ENCODE measurements at places on chromosomes 1 and 21. TPM values are rescaled to one million over a fixed set of nuclear protein-coding genes. Genes with fewer than 3 reads are reported as not detected.

DNA sequence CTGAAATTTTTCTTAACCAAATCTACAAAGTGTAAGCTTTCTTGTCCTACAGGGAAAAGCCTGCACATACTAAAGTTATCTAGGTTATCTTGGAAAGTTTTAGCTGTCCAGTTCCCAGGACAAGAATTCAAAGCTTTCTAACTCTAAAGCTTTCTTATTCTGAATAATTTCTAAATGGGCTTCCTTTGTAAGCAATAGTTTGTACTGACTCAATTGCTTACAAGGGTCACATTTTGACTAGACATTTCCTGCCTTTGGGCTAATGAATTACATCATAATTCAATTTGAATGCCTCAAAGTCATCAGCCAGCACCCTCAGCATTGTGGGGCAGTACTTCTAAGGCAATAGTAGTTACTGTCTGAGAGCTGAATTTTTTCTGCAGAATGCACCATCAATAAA, 223.0 kb downstream of the LTN1 start:
- peaks cover 15% of the 10 kb centered on the region for H3K4me1 ChIP-seq
- H3K36me3 ChIP-seq, result no peaks in the 10 kb centered on the region
- no peak for DNase-seq
- H3K4me3 ChIP-seq, result no peak overlapping the region
- no peaks in the 10 kb centered on the region for H3K27me3 ChIP-seq

The TEX38 gene
- total RNA-seq, result not detected

- no peak overlapping the region for H3K27ac ChIP-seq
- no peaks in the 10 kb centered on the region for H3K27me3 ChIP-seq
- H3K36me3 ChIP-seq, result peaks cover 58% of the 10 kb centered on the region
- no peak overlapping the region for H3K4me3 ChIP-seq
- DNase-seq, result no peak
Observed at GRCh38 chr1:21837476-21837875, 25.4 kb downstream of the LDLRAD2 start.

DNA sequence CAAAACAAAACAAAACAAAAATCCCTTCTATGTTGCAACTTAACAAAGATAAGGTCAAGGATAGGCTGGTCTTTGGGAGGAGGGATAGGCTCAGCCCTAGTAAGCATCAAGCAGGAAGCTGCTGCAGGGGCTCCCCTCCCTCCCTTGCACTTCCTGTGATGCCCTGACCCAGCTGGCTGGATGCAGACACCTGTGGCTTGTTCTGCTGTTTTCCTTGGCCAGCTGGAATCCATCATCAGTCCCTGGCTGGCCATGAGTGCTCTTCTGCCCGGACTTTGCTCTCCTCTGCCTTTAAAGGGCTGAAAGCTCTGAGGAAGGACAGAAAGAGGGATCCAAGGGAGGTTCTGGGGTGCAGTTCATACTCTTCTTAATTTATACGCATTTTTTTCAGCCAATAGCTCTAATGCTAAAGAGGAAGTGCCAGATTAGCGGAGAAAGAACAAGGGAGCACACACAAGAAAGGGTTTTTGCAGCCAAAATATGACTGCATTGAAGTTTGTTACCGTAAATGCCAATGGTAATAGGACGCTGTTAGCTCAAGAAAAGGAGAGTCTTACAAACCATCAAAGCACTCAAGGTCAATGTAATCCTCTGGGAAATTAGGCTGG, 19.9 kb upstream of the UBE2U start:
- no peaks in the 10 kb centered on the region for H3K4me1 ChIP-seq
- H3K27me3 ChIP-seq, result no peaks in the 10 kb centered on the region
- no peak overlapping the region for H3K4me3 ChIP-seq
- DNase-seq, result no peak
- no peak overlapping the region for H3K27ac ChIP-seq

GRCh38 chr1:209103092-209103491, 480.4 kb upstream of the CAMK1G start:
- no peak overlapping the region for H3K4me3 ChIP-seq
- H3K27me3 ChIP-seq, result peaks cover 2% of the 10 kb centered on the region
- no peaks in the 10 kb centered on the region for H3K4me1 ChIP-seq
- no peak overlapping the region for H3K27ac ChIP-seq
- H3K36me3 ChIP-seq, result no peaks in the 10 kb centered on the region

The CCDC185 gene
- not detected for total RNA-seq

The KRTCAP2 gene
- 125 TPM for total RNA-seq

DNA sequence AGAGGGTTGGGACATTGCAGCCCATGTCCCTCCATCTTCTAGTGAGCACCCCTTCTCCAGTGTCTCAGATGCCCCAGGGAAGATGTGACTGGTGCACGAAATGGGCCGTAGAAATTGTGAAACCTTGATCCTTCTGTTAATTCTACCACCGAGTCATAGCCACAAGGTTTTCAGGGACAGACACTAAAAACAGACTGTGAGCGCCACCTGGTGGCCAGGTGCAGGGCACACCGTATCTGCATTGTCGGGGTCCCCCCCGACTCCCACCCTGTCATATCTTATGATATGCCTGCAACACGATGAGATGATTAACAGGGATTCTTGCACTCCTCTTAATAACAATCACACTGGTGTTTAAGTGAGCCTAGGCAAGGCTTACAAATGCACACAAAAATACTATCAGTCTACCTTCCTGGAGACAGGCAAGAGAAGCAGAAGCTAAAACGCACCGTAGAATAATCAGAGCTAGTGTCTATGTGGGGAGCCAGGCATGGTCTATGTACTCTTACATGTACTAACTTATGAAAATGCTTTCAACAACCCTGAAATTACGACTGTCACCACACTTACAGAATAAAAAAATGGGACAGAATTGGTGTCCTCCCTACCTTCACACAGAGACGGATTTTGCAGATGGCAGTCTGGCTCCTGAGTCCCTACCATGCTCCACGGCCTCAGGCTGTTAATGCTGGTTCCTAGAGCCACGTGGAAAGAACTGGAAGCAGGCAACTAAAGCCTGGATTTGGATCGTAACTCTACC, 57.9 kb downstream of the FHAD1 start:
- H3K27me3 ChIP-seq, result no peaks in the 10 kb centered on the region
- no peaks in the 10 kb centered on the region for H3K36me3 ChIP-seq
- H3K4me1 ChIP-seq, result no peaks in the 10 kb centered on the region
- no peak overlapping the region for H3K4me3 ChIP-seq

DNA sequence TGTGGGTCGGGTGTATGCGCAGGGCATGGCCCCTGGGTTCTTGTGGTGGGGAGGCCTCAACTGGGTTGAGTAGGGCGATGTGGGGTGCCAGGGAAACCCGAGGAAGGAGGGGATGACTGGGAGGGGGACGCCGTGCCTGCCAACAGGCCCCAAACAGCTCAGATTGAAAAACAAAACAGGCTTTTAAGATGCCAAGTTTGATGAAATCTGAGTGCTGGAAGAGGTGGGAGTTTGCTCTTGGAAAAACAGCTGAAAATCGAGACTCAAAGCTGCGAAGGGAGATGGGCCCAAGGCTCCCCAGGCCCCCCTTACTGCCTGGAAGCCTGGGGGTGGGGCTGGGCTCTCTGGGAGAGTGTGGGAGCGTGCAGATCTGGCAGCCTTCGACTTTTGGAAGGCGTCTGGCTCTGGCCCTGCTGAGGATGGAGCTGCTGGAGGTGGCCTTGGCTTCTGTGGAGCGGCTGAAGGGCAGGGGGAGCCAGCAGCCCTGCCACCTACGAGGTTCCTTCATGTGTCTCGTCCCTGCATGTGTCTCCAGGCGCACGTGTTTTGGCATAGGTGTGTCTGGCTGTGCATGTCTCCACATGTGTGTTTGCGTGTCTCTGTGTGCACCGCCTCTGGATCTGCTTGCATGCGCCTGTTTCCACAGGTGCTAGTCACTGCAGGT, 33.3 kb downstream of the PTPRF start:
- H3K27me3 ChIP-seq, result no peaks in the 10 kb centered on the region
- no peak overlapping the region for H3K4me3 ChIP-seq
- peak; percentile 36 for DNase-seq
- H3K4me1 ChIP-seq, result peaks cover 7% of the 10 kb centered on the region
- H3K36me3 ChIP-seq, result no peaks in the 10 kb centered on the region

DNA sequence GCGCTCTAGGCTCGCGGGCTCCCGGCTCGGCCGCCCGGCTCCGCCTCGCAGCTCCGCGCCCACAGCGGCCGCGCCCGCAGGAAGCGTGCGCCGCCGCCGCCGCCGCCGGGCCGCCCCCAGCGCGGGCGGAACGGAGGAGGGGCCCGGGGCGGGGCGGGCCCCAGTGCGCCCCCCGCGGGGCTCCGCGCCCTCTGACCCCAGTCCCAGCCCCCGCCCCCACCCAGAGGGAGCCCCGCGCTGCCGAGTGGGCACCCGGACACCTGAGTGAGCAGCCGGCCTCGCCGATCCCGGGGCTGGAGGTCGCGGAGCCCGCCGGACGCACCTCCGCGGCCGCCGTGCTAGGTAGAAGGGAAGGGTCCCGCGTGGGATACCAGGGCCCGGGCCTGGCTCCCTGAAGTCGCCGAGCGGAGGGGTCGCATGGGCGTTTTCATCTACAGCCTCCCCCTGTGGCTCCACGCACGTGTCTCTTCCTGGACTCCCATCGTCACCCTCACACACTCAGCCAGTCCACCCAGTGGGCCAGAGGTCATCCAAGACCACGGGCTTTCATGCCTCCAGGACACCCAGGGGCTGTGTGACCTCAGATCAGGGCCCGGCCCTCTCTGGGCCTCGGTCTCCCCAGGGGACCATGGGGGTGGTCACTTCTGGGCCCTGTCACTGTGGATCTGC, at the start of gene SDC3:
Gene SDC3 (minus strand): TSS at position 63 of the 669 bp plus-strand sequence. CDS start 172 bp downstream, outside the sequence.
- peak within 1 kb of the TSS; percentile 69 for H3K4me3 ChIP-seq
- no peaks in the 10 kb centered on the region for H3K27me3 ChIP-seq
- H3K4me1 ChIP-seq, result peaks cover 9% of the 10 kb centered on the region
- H3K36me3 ChIP-seq, result no peaks in the 10 kb centered on the region
- no peak within 1 kb of the TSS for H3K27ac ChIP-seq

The TFF3 gene
- not detected for total RNA-seq

GRCh38 chr1:156439777-156440183, 60.8 kb downstream of the MEF2D start:
- no peak overlapping the region for H3K4me3 ChIP-seq
- H3K4me1 ChIP-seq, result no peaks in the 10 kb centered on the region
- peaks cover 80% of the 10 kb centered on the region for H3K27me3 ChIP-seq
- no peak for DNase-seq
- no peak overlapping the region for H3K27ac ChIP-seq

DNA sequence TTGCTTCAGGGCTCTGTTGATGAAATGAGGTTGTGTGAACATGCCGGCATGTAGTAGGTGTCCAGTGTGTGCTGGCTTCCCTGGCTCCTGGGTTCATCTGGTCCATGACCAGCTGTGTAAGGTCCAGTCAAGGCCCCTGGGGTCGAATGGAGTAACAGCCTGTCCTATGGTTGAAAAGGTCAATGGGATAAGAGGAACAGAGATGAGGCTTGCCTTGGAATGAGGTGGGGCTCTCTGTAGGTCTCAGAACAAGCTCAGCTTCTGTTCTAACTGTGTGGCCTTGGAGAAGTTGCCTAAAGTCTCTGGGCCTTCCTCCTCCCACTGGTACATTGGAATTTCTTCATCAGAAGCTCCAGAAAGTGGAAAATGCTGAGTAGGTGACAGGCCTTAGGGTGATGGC, 26.6 kb downstream of the RPS6KA1 start:
- H3K4me1 ChIP-seq, result no peaks in the 10 kb centered on the region
- no peak overlapping the region for H3K4me3 ChIP-seq
- DNase-seq, result no peak
- H3K36me3 ChIP-seq, result no peaks in the 10 kb centered on the region

DNA sequence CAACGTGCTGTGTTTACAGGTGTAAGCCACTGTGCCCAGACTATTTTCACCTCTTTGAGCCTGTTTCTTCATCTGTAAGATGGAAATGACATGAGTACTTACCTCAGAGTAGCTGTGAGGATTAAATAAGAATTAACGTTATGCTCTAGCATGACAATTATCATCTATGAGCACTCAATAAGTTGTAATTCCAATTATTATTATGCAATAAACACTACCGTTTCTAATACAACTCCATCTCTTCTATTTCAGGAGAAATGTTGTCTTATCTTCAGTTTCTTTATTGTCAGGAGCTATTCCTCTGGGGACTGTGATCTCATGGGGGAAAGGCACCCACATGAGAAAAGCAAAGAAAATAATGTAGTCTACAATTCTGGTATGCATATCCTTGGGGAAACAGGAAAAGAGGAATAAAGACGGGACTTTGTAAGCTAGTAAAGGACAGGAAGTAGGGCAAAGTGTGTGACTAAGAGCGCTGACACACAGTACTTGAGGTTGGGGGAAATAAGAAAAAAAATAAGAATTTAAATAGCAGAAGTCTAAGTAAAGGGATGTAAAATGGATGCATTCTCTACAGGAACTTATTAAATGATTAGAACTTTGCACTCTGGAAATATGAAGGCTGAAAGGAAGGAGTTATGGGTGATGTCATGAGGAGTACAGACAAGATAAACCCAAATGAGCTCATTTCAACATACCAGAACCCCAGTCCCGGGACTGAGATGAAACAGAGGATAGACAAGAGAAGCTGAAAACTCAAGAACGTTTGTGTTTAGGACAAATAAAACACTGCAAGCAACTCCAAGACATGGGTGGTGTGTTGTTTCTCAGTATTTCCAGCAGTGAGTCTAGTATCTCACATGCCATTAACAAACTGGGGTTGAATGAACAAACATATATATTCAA, 9.8 kb downstream of the PHC2 start:
- H3K36me3 ChIP-seq, result no peaks in the 10 kb centered on the region
- H3K27me3 ChIP-seq, result no peaks in the 10 kb centered on the region
- DNase-seq, result peak; percentile 71
- no peak overlapping the region for H3K4me3 ChIP-seq

DNA sequence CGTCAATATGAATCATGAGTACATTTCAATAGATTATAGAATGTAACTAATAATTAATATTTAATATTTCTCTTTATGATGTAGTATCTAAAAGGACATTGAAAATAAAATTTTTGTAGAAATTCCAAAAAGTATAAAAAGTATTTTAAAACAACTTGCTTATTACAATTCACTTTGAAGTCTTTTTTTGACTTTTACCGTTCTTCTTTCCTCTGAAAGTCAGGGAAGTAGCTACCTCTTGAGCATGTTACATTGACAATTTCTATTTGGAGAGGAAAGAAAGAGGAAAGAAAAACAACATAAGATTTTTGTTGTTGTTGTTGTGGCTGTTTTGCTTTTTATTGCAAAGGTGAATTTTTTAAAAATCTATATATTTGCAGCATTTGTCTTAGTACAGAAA, 1.3 kb downstream of the PTPRC start:
- H3K4me1 ChIP-seq, result peaks cover 3% of the 10 kb centered on the region
- H3K27ac ChIP-seq, result no peak overlapping the region
- DNase-seq, result no peak
- H3K27me3 ChIP-seq, result no peaks in the 10 kb centered on the region
- no peak overlapping the region for H3K4me3 ChIP-seq

- no peaks in the 10 kb centered on the region for H3K27me3 ChIP-seq
- no peak overlapping the region for H3K4me3 ChIP-seq
- DNase-seq, result peak; percentile 35
- no peaks in the 10 kb centered on the region for H3K4me1 ChIP-seq
- no peaks in the 10 kb centered on the region for H3K36me3 ChIP-seq
Observed at GRCh38 chr1:35725596-35725995, 6.9 kb upstream of the C1orf216 start.

The PRKAA2 gene
- 7.1 TPM for total RNA-seq
